AG04449 (cell line): ENCODE measurements at places on chromosomes 16 and 17.

GRCh38 chr16:78211946-78212345 lies 112.5 kb downstream of the WWOX start:
- DNase-seq: no peak

DNA sequence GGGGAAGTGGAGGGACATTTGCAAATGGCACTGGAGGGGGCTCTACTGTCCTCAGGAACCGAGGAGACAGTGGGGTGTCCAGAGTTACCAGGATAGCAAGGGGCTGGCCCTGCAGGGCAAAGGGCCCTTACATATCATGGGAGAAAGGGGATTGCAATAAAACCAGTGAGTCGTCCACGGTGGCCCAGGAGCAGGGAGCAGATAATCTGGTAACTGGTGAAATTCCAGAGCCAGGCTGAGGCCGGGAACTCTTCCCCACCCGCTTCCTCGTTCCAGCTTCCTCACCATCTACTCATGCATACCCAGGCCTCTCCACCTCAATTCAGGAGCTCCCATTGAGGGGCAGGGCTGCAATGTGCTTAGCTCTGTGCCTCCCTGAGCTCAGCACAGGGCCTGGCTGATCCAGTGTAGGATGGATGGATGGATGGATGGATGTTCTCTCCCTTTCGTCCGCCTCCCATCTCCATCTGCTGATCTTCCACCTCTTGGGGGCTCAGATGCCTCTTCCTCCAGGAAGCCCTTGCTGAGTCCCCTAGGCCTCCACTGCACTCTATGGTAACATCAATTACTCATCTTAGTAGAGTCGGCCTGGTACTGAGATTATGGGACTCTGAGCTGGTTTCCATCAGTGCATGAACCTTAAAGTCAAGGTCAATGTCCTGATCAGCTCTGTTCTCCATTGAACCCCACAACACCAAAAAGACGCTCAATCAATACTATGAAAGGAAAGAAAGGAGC lies 41.2 kb upstream of the NDRG4 start:
- no peak for DNase-seq

DNA sequence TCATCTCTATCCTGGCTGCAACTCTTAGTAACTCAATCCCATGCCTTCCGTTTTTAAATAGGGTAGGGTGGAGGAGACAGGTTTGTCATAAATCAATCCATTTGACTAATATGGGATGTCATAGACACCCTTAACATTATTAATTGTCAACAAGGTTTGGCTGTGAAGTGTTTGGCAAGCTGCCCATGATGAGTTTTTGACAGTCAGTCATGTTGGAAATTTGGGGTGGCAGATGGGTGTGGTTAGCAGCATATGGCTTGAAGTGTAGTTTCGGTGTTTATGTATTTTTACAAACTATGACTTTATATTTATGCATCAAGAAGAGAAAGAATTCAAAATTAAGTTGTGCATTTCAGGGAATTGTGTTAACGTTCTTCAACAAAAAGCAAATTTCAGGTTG lies 221.8 kb upstream of the CDH5 start:
- DNase-seq: no peak

GRCh38 chr16:12805066-12805465 lies 1.4 kb upstream of the CPPED1 start:
- DNase-seq: no peak

- no peak for DNase-seq
Observed at GRCh38 chr16:80283466-80284392, 257.1 kb upstream of the DYNLRB2 start.

GRCh38 chr17:60720763-60721531 lies 43.3 kb downstream of the BCAS3 start:
- peak; percentile 37 for DNase-seq

- no peak for DNase-seq
Observed at GRCh38 chr16:88405216-88406060, 22.7 kb downstream of the ZNF469 start.

GRCh38 chr16:31876951-31877828 lies 3.6 kb downstream of the ZNF267 start:
- peak; percentile 65 for DNase-seq

- no peak for DNase-seq
Observed at GRCh38 chr17:21292867-21293830, 8.6 kb downstream of the MAP2K3 start.

DNA sequence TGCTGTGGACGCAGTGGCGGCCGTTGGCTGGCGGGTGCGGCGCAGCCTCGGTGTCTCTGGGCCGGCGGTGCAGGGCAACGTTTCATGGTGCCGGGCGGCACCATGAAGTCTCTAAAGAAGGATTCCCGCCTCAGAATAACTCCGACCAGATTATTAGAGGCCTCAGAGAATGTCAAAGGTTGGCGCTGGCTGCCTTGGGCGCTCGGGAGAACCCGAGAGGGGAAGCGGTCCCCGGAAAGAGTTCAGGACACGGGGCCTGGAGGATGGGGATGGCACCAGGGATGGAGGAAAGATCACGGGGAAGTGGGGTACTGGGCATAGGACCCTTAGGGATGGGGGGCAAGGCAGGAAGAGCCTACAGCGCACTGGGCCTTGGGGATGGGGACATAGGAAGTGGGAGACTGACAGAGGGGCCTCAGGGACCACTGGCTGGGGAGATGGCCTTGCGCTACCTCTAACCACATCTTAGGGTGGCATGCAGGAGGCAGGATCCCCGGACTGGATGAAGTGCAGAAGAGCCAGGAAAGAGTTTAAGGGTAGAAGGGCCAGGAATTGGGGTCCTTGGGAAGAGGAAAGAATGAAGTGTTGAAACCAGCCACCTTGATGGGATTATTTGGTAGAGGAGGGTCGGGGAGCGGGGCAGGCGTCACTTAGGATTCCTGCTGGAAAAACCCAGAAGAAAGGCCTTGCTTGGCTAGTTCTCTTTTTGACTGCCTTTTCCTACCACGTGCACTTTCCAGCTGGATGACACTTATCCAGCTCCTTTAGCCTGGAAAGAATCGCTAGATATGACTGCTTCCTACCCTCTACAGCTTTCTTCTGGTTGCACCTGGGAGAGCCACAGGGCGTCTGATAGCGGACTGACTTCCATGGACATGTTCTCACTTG lies 578 bp downstream of the MYCBPAP start:
- no peak for DNase-seq

DNA sequence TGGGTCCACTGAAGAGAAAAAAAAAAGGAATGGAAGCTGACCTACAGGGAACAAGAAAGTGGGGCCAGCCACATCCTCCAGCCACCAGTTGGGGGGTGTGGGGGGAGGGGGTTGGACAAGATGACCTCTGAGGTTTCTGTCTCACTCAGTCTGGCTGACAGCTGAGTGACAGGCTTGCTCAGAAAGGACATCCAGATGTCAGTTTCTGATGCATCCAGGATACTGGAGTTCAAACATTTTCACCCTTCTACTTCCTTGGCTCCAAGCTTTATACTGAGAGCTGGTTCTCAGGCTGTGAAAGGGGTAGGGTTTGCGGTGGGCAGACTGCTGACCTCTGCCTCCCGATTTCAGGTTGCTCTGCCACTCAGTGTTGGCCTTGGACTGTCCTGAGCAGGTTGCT lies 2178.3 kb downstream of the TP53TG3F start:
- no peak for DNase-seq

GRCh38 chr17:7018331-7018964 lies 4.4 kb upstream of the BCL6B start:
- no peak for DNase-seq

GRCh38 chr17:14198013-14198412 lies 38.6 kb downstream of the CDRT15 start:
- no peak for DNase-seq

DNA sequence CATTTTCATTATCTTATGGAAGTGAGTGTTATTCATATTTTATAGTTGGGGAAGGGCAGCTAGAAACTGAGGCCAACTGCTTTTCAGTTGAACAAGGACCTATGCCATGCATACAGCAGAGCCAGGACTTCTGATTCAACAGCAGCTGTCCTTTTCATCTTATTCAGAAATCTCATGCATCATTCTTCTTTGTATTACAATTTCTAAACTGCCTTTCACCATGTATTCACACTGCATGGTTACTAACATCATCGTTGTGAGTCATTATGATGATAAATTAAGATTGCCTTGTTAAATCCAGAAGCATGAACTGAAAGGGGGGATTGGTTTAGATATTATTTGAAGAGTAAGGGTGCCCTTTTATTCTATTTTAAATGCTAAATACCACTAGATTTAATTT lies 1470.1 kb upstream of the GOT2 start:
- DNase-seq: no peak

GRCh38 chr16:16861546-16861945 lies 482.6 kb downstream of the NPIPA7 start:
- peak; percentile 5 for DNase-seq

- no peak for DNase-seq
Observed at GRCh38 chr16:85345129-85345639, 232.9 kb upstream of the CIBAR2 start.

GRCh38 chr17:61353615-61354014 lies 46.0 kb upstream of the TBX2 start:
- no peak for DNase-seq

GRCh38 chr16:5059386-5060072 lies 6.2 kb downstream of the C16orf89 start:
- no peak for DNase-seq

- no peak for DNase-seq
Observed at GRCh38 chr17:19264681-19265080, 27.5 kb downstream of the EPN2 start.

DNA sequence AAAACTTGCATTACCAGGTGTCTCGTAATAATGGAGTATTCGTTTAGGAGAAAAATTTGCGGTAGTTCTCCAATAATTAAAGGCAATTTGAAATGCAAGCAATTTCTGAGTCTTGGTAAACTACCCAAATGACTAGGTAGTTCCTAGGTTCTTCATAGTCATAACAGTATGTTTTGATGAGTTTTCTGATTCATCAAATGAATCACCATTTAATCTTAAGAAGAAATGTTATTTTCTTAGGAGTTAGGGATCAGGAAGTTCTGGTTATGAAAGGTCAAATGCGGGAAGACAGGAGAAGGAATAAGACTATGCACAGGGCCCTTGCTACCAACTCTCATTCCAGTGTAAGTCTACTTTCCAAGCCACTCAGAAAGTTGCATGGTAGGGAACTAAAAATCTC lies 221.5 kb upstream of the SOX9 start:
- no peak for DNase-seq

- DNase-seq: no peak
Observed at GRCh38 chr17:76147211-76148014, 6.4 kb upstream of the FOXJ1 start.

DNA sequence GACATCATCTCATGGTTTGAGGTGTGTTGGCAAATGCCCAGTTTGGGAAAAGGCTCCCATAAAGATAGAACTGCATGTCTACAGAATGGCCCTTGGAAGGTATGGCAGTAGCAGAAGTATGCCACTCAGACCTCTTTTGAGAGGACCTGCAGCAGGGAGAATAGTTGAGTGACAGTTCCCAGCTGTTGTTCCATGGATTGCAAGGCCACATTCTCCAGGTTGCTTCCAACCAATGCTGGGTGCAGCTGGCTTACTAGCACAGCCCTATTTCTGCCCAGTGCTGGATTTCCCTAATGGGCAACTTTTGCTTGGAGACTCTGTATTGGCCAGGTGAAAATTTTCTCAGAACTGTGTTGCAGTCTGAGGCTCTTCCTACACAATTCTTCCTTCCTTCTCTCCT lies 266.2 kb downstream of the UTP18 start:
- no peak for DNase-seq

DNA sequence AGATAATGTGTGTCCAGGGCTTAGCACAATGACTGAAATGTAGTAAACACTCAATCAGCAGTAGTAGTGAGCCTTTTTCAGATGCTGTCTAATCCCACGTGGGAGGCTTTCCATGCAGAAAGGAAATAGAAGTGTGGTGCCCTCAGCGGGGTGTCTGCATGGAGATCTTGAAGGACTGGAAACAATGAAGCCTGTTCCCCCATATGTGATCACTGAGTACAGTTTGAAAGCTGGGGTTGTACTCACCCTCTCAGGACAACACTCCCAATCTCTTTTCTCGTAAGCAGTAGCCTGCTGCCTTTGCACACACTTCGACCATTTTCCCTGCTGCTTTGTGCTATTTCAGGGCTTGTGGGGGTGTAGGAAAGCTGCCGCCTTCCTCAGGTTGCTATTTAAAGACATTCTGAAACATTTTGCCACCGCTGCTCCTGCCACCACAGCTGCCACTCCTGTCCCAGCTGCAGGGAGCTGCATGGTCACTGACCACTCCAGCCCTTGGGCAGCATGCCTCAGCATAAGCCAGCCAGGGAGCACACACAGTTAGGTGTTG lies 40.6 kb upstream of the HAS3 start:
- no peak for DNase-seq

DNA sequence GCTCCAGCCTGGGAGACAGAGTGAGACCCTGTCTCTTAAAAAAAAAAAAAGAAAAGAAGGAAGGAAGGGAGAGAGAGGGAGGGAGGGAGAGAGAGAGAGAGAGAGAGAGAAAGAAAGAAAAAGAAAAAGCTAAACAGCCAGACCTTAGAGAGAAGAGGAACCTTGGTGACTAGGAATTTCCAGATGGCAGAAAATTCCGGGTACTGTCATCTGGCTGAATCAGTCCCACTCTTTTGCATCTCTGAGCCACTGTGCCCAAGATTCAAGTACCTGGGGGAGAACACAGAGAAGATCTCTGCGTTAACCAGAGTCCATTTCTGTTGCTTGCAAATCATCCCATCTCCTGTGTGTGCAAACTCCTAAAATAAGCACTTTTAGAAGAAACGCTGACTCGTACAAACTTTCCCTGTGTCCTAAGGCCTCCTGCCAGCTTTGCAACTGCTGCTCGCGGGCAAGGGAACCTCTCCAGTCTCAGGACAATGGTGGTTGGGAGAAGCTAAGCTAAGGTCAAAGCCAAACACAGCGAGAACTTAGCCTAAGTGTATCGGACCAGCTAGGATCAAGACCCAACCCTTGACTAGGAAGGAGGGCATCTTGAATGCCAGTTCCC lies 18.0 kb downstream of the BMERB1 start:
- no peak for DNase-seq

- DNase-seq: no peak
Observed at GRCh38 chr16:23296994-23297393, 5.1 kb upstream of the SCNN1B start.

GRCh38 chr16:85055493-85056210 lies 28.1 kb downstream of the KIAA0513 start:
- no peak for DNase-seq

DNA sequence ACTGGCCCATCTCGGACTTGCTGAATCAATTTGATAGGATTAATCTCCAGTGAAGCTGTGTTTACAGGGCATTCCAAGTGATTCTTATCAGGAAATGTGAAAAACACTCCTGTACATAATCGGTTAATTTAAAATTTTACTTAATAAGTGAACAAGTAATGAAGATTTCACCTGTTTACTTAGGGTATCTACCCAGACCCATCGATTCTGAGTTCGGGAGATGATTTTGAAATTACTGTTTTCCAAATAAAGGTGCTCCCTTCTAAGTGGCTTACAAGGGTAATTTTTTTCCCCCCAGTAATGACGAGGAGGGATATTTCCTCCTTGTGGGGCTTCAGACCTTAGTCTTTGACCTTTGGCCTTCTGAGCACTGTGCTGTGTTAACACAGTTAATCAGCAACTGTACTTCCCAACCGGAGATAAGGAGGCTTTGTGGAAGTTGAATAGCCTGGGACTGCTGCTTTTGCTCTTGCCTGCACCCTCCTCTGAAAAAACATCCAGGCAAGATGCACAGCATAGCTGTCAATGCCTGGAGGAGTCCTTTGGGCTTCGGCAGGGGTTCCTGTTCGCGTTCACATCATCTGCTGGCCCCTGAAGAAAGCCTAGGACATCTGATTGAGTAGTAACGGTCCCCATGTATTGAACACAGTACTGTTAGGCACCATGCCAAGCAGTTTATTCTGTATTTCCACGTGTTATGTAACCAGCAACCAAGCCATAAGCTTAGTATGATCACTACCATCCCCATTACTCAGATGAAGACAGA lies 1.8 kb downstream of the FAHD1 start:
- DNase-seq: no peak
